ENCODE measurements at places on chromosomes 5 and 9. TPM values are rescaled to one million over a fixed set of nuclear protein-coding genes. Genes with fewer than 3 reads are reported as not detected.

Gene GDF9
- total RNA-seq: 0.54 TPM

Gene PKD2L2
- 0.85 TPM for total RNA-seq

Gene PDCD1LG2
- 2.6 TPM for total RNA-seq

Gene DCAF10
- 18.8 TPM for total RNA-seq

Gene BAAT
- total RNA-seq: 0.24 TPM

Data from right cardiac atrium (tissue), 5 donors.